ENCODE measurements at places on chromosomes 3 and 15.
A peak's percentile ranks its signal among the peaks of the same experiment; 100 is the strongest.

DNA sequence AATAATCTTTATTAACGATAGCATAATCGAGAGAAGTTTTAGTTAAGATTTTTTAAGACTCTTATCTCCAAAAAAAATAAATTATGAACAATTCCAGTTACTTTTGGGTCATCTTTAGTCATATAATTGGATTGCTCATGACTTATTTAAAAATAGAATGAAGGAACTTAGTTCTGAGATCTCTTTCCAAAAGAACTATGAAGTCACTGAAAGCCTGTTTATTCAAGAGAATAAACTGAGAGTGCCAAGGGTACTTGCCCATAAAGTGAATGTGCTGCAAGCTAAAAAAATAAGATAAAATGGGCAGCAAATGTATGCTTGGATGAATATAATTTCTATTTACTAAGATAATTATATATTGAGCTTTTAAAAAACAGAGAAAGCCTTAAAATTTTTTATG is 176.5 kb upstream of the PLSCR5 start:
- DNase-seq, result no peak

GRCh38 chr15:64574301-64575017 is 114.1 kb downstream of the ZNF609 start:
- peak; percentile 34 for DNase-seq

DNA sequence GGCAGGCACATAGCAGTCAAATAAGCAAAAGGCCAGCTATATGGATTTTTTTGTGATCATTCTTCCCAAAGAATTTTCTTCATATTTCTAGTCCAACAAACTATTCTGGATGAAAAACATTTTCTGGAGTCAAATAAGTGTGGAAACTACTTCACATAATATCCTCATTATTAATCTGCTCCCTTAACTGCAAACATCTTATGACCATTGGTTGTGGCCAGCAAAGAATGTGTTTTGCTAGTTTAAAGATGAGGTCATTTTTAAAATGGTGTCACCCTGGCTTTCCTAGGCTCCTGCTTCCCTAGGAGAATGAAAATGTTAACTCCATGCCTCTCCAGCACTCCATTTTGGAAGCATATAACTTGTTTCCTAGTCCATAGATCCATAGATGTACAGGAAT is 118.8 kb downstream of the SST start:
- no peak for DNase-seq

GRCh38 chr15:26744894-26745293 is 28.0 kb downstream of the GABRB3 start:
- DNase-seq, result no peak

DNA sequence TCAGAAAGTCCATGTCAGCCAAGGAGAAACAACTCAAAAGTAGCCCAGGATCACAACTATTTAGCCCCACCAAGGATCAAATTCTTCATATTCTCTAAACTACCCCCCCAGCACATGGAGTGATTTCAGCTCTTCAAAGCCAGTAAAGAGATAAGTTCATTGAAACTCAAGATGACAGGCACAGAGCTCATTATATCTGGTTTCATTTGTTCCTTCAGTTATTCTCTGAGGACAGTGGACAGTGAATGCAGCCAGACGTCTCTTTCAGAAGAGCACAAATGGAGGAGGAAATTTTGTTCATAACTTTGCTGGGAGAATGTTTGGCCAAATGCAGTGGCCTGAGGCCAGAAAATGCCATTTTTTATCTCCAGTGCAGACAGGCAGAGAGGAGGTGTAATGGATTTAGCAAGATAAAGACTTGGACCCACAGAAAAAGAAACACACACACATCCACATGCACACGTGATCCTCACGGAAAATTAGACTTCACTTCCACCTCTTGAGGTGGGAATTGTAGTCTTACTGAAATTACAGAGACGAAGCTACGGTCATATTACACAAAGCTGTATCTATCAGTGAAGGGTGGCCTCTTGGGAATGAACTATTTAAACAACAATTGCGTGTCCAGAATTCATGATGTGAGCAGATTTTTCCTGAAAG is 64.6 kb downstream of the HES1 start:
- DNase-seq, result peak; percentile 53

GRCh38 chr15:100056411-100057072 is 285.2 kb downstream of the ADAMTS17 start:
- DNase-seq, result no peak

DNA sequence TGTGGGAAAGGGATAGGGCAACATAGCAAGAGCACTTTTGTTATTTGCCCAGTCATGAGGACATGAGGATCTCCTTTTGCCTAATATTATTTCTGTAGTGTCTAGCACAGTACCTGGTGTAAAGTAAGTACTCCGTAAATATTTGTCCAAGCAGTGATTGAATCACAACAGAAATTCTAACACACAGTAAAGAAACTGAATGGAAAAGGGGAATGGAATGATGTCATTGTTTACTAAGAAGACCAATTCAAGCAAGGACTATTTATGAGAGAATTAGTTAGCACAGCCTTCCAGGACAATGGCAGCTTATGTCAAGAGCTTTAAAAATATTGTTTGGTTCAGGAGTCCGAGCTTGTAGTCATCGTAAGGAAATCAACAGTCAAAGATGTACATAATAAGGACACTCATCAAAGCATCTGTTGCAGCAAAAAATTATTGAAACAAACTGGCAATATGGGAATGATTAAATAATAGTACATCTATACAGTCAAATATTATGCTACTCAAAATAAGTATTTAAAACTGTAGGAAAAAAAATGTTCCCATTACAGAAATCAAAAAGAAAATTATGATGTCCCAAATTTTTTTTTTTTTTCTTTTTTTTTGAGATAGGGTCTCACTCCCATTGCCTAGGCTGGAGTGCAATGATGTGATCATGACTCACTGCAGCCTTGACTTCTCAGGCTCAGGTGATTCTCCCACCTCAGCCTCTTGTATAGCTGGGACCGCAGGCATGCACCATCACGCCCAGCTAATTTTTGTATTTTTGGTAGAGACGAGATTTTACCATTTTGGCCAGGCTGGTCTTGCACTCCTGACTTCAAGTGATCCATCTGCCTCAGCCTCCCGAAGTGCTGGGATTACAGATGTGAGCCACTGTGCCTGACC is 17.9 kb downstream of the CAPN7 start:
- no peak for DNase-seq

DNA sequence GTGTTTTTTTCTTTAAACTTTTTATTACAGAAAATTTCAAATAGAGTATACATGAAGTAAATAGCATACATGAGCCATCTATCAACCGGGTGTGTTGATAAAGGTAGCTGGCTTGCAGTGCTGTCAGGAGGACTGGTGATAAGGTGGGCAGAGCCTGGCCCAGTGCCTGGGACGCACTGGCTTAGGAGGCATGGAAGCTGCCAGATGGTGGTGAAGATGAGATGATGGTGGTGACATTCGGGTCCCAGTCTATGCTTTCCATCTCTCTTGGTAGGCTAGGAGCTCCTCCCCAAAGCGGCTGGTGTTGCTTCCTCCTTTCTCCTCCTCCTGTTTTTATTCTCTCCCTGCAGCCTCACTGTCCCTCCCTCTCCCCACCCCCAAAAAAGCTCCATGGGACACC is 101.7 kb downstream of the ADCY5 start:
- DNase-seq, result no peak

DNA sequence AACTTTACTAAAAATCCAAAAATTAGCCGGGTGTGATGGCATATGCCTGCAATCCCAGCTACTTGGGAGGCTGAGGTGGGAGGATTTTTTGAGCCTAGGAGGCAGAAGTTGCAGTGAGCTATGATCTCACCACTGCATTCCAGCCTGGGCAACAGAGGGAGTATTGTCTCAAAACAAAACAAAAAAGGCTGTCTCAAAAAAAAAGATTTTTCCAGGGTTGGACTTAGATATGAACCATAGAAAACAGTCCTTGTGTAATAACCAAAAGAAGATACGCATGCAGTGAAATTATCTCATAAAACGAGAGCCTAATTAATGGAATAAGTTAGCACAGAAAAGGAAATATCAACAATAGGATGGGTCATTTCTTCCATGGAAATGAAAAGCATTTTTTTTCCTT is 320.4 kb upstream of the RASGRP1 start:
- no peak for DNase-seq

Data from SK-N-SH (cell line).